ENCODE measurements at places on chromosomes 6 and 20.

DNA sequence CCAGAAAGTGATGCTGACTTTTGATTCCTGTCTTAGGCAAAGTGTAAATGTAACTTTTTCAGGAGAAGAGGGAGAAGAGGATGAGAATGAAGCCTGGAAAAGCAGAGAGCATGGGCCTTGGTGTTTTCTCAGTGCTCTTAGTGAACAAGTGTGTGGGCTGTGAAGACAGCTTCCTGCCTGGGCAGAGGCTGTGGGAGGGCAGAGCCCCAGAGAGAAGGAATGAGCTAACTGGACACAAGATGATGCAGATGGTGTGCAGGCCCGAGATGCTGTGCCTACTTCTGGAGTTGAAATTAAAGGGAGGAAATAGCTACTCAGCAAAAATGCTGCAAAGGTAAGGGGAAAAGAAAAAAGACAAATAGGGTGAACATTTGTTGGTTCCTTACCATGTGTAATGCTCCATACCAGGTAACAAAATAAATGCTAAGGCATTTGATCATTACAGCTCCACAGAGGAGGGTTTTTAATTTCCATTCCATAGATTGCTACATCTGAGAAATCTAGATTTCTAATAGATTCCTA is 87.0 kb upstream of the CEP162 start:
- no peak for DNase-seq

DNA sequence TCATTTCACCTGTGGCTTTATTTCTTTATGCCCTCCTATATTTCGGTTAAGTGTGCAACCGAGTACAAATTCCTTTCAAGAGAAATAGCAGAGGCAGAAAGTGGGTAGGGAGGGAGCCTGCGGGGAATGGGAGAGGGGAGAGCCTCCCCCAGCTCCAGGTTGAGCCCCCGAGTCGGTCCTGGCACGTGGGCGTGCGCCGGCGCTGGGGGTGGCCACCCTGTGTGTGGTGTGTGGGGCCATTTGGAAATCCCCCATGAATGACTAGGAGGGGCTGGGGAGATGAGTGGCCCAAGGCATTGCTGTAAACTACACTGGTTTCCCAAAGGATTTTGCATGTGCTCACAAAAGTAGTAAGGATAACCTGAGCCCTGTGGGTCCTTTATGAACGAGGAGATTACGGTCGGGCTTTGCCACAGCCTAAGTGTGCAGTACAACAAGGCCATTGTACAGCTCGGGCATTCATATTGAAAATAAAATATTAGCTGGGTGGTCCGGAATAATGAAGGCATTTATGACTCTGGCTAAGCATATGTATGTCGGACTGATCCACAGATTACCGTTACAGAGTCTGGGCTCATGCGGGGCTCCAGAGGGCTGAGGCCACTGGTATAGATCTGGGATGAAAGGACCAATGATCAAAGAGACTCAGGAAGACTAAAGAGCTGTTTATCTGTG is 84.5 kb upstream of the RALGAPA2 start:
- DNase-seq = no peak

- no peak for DNase-seq
Measured at GRCh38 chr6:111667931-111668330, 62.3 kb upstream of the TRAF3IP2 start.

DNA sequence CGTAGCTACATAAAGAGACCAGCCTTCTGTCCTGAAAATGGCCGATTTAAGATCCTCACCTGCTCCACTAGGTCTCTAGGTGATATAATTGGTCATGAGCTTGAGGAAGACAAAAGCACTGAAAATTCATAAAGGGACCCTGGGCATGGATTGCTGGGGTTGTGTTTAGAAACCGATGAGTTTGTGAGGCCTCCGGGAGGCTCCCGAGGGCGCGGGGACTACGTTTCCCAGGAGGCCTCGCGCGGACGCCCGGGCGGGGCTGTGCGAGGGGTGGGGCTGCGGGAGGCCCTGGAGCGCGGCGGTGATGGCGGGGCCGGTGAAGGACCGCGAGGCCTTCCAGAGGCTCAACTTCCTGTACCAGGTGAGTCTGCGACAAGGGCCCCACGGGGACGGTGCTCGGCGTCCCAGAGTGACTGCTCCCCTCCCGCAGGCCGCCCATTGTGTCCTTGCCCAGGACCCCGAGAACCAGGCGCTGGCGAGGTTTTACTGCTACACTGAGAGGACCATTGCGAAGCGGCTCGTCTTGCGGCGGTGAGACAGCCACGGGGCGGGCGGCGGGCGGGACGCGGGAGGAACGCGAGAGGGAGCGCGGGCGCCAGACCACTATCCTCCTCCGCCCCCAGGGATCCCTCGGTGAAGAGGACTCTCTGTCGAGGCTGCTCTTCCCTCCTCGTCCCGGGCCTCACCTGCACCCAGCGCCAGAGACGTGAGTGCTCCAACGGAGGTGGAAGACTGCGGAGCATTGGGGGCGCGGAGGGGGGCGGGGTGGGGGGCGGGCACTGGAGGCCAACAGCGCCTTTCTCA is at the start of gene RPP21:
TSS of gene RPP21 (plus strand) at position 289 of the 804 bp plus-strand sequence. CDS start at position 305, 16 bp downstream.
- DNase-seq = peak; percentile 87

DNA sequence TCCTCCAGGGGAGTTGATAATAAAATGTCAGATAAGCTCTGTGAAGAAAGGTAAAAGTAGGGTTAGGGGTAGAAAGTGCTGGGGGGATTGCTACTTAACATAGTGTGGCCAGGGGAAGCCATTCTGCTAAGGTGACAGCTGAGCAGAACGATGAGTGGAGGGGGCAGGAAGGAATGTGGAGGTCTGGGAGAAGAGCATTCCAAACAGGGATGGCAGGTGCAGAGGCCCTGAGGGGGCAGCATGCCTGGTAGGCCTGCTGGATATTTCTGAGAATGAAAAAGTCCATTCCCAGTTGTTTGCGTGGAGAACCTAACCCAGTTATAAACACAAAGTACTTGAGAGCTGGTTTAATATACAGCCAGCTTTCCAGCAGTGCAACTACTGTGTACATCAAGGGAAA is 9.3 kb downstream of the GFRA4 start:
- DNase-seq = no peak

GRCh38 chr6:16669227-16669626 is 92.0 kb downstream of the ATXN1 start:
- DNase-seq = no peak

GRCh38 chr20:45049438-45049837 is 51.5 kb downstream of the KCNS1 start:
- DNase-seq = no peak

DNA sequence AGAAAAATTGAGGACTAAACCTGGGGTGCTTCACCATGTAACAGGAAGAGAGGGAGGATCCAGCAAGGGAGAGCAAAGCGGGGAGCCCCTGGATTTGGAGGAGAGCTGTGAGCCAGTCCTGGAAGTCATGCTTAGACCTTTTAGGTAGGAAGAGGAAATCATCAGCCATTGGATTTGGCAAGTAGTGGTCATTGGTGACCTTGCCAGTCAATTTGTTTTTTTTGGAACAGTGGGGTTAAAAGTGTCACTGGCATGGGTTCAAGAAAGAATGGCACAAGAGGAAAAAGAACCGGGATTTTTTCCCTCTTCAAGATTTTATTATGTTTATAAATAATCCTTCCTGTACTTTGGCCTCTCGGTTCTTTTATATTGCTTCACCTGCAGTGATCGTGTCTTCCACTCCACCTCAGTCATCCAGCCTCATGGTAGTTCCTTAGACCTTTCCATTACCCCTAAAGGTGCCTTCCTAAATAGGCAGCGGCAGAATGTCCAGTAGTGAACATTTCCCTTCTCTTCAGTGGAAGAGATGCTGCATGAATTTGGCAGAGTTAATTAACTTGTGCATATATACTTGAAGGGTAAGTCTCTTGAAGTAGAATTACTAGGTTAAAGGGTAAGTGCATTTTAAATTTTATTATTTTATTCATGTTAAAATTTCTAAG is 124.7 kb downstream of the QKI start:
- DNase-seq = no peak

DNA sequence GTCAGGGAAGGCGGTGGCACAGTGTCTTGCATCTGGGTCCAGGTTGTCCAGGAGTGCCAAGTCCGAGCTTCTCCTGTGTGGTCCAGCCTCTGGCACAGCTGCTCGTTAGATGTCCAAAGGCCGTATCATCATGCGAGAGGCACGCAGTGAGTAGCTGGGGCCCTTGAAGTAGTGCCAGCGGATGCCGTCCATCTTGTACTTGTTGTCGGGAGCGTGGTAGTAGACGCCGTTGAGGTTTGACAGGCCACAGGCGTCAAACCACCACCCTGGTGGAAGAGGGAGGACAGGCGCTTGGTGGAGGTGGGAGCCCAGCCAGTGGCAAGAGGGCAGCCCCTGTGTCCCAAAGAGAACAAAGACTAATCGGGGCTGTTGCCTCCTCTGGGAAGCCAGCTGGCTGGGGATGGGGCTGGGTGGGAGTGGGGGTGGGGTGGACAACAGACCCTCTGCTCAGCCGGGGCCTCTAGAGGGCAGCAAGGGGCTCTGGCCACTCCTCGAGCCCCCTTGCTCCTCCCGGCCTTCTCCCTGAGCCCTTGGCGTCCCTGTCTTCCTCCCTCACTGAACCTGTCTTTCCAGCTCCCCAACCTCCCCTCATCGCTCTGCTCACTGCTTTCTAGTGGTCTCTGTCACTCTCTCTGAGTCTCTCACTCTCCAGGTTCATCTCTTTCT is 39.5 kb downstream of the FAM110A start:
- no peak for DNase-seq

DNA sequence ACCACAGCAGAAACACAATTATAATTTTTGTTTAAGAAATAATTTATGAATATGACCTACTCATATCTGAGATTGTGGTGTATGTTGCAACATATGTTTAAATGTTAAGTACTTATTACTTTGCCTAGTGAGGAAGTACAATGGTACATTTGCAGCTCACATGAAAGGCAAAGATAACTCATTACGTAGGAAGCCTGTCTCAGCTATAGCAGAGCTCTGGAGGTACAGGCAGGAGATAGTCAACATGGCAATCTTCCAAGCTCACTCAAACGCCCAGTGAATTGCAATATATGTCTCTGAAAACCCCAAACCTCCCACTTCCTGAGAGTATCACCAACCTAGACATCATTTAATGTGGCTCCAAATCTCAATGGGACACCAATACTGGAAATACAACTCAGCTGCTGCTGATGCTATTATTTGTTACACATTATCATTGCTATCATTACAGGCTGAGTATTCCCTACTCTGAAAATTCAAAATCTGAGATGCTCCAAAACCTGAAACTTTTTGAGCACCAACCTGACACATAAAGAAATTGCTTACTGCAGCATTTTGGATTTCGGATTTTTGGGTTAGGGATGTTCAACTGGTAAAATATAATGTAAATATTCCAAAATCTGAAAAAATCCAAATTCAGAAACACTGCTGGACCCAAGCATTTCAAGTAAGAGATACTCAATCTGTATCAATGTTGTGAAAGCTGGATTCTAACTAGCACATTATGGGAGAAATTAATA is 25.1 kb upstream of the GSTA4 start:
- DNase-seq = peak; percentile 67

DNA sequence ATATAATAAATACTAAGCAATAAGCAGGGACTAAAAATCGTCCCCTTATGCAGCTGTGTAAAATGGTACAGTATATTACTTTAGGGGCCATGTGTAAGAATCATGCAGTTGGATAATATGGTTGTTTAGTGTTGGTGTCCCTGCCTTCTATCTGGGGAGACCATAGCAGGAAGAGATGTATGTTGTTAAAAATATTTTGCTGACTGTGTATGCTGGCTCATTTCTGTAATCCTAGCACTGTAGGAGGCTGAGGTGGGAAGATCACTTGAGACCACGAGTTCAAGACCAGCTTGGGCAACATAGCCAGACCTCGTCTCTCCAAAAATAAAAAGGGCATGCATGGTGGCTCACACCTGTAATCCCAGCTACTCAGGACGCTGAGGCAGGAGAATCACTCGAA is 5.6 kb downstream of the PANK2 start:
- no peak for DNase-seq

- no peak for DNase-seq
Measured at GRCh38 chr6:137182654-137183073, 9.2 kb upstream of the IL22RA2 start.

- DNase-seq = no peak
Measured at GRCh38 chr6:137995371-137995770, 111.8 kb downstream of the PERP start.

GRCh38 chr6:2931055-2931454 is 27.9 kb upstream of the SERPINB9 start:
- no peak for DNase-seq

DNA sequence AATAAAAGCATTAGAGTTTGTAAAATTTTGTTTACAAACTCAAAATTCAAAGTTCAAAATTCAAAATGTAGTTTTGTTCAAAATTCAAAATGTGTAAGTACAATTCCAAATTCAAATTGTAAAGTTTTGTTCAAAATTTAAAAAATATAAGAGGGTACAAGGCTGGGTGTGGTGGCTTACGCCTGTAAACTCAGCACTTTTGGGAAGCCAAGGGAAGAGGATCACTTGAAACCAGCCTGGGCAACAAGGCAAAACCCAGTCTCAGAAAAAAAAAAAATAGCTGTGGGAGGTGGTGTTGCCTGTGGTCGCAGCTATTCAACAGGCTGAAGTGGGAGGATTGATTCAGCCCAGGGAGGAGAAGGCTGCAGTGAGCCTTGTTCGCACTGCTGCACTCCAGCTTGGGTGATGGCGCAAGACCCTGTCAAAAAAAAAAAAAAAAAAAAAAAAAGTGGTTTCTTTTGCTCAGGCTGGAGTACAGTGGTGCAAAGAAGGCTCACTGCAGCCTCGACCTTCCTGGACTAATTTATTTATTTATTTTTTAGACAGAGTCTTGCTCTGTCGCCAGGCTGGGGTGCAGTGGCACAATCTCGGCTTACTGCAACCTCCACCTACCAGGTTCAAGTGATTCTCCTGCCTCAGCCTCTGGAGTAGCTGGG is 5.4 kb upstream of the ZBTB12 start:
- no peak for DNase-seq

- no peak for DNase-seq
Measured at GRCh38 chr6:113083947-113084346, 736.8 kb downstream of the RFPL4B start.

DNA sequence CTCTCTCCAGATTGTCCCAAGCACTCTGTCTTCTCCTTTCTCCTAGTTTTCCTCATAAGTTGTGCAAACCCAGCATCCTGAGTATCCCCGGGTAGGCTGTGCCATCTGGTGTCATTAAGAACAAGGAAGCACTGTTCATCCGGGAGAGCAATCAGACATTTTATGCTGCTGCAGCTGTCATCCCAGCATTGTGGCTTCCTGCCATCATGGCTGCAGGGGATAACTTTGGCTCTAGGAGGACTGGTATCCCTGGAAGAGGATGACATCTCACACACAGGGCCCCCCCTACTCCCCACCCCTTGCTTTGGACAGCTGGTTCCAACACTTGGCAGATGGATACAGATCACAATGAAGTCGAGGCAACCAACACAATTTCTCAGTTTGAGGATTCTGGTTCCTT is 1195.1 kb upstream of the MAP3K7 start:
- DNase-seq = peak; percentile 41

GRCh38 chr20:13543783-13544182 is 94.9 kb downstream of the TASP1 start:
- DNase-seq = no peak

- no peak for DNase-seq
Measured at GRCh38 chr6:132194529-132194928, 206.7 kb downstream of the MOXD1 start.

- no peak for DNase-seq
Measured at GRCh38 chr6:166381381-166381732, 1.4 kb downstream of the MPC1 start.

- no peak for DNase-seq
Measured at GRCh38 chr6:133214267-133214666, 26.9 kb upstream of the EYA4 start.
